ENCODE measurements at places on chromosomes 5 and 9.

GRCh38 chr9:3962496-3962895, 337.4 kb downstream of the GLIS3 start:
- DNase-seq: no peak

DNA sequence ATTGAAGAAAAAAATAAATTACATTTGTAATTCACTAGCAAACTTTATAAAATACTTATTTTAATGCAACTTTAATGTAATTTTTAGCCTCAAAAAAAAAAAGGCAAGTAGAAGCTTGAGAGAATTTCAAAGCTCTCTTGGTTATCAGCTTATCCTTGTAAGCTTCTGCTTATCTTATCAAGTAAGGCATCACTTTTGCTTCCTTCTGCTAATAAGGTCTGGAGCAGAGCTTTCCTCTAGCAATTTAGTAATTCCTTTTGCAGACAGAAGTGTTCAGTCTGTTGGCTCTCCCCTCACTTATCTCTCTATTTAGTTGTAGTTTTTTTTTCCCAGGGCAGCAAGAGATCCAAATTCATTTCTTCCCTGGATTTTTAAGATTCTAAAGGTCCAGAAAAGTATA, 525.0 kb downstream of the ISL1 start:
- DNase-seq: no peak

- DNase-seq: no peak
Measured at GRCh38 chr9:113707953-113708695, 168.0 kb upstream of the ZNF618 start.

- DNase-seq: no peak
Measured at GRCh38 chr5:143495110-143495509, 91.6 kb upstream of the NR3C1 start.

GRCh38 chr9:18501949-18502348, 28.0 kb downstream of the ADAMTSL1 start:
- no peak for DNase-seq

DNA sequence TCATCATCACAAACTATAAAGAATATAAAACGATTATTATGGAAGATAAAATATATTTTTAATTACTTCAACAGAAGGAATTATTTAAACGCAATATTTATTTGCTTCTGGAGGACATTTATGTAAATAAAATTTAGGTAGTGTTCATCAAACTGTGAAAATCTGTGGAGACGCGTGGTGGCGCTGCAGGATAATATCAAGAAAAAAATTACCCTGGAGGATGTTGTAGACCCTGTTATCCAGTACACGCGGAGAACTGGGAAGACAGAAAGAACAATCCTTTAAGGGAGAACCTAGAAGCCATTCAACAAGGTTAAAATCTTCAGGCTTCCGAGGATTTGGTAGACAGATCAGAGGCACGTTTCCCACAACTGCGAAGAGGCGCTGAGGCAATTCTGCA, at the start of gene PCDHB12:
TSS of gene PCDHB12 (plus strand) at position 242 of the 400 bp plus-strand sequence. CDS start 189 bp downstream, outside the sequence.
- DNase-seq: no peak

DNA sequence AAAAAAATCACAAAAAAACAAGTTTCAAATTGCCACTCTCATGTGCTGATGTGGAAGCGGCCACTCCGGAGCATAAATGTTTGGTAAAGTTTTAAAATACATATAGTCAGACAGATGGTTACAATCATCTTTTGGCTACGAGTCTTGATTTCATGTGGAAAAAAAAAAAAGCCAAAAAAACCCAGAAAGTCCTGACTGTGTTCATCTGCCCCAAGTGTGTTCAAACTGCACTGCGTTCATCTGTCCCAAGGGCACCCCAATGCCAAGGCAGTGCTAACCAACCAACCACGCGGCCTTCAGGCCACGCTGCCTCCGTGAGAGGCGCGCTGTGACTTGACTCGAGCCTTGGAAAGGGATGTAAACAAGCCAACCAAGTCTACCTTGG, 127.1 kb downstream of the MYO10 start:
- no peak for DNase-seq

- DNase-seq: no peak
Measured at GRCh38 chr5:169785771-169786618, 148.9 kb downstream of the DOCK2 start.

DNA sequence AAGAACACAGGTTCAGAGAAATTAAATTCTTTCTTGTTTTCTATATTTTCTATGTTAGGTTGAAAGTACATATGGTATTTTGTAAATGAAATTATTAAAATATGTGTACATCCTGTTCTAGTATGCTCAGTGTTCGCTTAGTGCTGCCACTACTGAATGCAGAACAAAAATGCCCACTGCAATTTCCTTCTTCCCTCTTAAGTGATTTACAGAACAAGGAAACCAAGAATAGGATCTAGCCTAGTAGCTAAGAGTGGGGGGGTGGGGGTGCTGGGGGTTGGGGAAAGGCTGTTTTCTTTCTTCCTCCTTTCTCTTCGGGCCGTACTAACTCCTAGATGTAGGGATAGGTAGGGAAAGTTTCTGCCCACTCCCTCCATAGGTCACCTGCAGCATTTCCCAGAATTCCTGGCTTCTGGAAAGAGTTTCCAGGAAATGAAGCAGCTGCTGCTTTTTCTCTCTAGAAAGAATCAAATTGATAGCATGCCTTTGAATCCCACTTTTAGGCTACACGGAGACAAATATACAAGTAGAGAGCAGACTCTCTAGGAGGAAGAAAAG, 15.7 kb downstream of the SPATA9 start:
- DNase-seq: no peak

- no peak for DNase-seq
Measured at GRCh38 chr9:15697446-15697851, 144.6 kb downstream of the CCDC171 start.

- no peak for DNase-seq
Measured at GRCh38 chr9:3008091-3008490, 164.2 kb upstream of the PUM3 start.

- DNase-seq: peak; percentile 34
Measured at GRCh38 chr9:132409828-132410528, at the start of gene CFAP77. CFAP77 (plus strand) TSS chr9:132410211; CDS start chr9:132410272, 61 bp downstream.

Data from T-helper 1 cell (primary cell).